ENCODE measurements at places on chromosomes 12 and 14.

DNA sequence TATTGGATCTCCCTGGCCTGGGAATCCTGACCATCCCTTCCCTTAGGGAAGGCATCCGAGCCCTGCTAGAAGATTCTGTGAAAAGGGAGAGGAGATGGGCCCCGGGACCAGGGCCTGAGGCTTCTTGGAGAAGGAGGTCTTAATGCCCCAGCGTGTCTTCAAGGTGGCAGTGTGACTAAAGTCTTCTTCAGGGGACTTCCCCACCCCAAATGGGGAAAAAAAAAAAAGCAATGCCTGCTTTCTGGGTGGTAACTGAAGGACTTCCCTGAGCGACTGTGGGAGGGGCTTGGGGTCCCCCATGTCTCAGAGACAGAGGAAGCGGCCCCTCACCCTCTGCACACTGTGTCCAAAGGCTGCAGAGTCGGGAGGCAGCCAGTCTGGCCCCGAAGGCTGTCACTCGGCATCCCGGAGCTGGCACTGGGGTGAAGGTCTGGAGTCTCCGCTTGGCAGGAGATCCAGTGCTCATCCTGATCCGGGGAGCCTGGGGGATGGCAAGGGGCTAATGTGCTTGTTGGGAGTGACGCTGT lies 7.8 kb upstream of the PGF start:
- no peak for DNase-seq

- no peak for DNase-seq
Observed at GRCh38 chr14:35576260-35576659, 42.3 kb downstream of the INSM2 start.

- DNase-seq, result no peak
Observed at GRCh38 chr14:44168566-44168965, 338.5 kb downstream of the FSCB start.

DNA sequence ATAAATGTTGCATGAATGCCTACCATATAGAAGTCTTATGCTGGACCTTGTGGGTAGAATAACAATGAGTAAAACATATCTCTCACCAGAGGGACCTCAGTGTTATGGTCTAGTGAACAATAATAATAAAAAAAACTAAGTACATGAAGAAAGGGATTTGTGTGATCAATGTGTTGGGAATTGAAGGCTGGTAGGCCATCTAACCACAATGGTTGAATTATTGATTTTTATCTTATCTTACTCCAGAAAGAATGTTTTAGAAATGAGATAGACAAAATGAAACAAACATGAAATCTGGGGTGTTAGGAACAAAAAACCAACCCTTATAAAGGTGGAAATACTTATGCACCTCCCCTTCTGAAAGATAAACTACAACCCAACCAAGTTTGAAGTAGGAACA lies 243.9 kb upstream of the LRIG3 start:
- DNase-seq, result no peak

- no peak for DNase-seq
Observed at GRCh38 chr12:104632724-104633201, 176.0 kb downstream of the CHST11 start.

GRCh38 chr14:77409131-77409533 lies 14.2 kb downstream of the NOXRED1 start:
- DNase-seq, result no peak

- DNase-seq, result no peak
Observed at GRCh38 chr12:66341126-66341525, 38.8 kb downstream of the HELB start.

- DNase-seq, result no peak
Observed at GRCh38 chr12:2681450-2682205, 113.1 kb upstream of the FKBP4 start.

DNA sequence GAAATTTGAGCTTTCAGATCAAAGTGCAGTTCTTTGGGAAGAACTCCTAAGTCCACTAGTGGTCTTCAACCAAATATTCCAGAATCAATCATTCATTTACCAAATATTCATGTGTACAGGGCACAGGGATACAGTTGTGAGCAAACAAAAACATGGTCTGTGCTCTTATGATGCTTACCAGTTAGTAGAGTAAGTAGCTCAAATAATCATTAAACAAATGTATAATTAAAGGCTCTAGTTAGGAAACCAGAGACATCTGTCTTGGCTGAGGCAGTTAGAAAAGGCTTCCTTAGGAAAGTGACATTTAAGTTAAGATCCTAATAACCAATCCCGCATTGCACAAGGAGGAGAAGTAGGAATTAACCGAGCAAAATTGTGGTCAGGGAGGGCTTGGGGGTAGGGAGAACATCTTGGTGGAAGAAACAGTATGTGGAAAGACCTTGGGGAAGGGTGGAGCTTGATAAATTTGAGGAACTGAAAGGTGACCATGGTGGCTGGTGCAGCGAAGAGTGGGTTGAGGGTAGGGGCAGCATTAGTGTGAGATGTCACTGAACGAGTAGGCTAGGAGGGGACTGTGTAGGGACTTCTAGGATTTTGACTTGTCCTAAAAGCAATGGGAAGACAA lies 40.0 kb downstream of the PEBP1 start:
- no peak for DNase-seq

GRCh38 chr12:4215229-4216186 lies 58.1 kb upstream of the CCND2 start:
- DNase-seq, result no peak

DNA sequence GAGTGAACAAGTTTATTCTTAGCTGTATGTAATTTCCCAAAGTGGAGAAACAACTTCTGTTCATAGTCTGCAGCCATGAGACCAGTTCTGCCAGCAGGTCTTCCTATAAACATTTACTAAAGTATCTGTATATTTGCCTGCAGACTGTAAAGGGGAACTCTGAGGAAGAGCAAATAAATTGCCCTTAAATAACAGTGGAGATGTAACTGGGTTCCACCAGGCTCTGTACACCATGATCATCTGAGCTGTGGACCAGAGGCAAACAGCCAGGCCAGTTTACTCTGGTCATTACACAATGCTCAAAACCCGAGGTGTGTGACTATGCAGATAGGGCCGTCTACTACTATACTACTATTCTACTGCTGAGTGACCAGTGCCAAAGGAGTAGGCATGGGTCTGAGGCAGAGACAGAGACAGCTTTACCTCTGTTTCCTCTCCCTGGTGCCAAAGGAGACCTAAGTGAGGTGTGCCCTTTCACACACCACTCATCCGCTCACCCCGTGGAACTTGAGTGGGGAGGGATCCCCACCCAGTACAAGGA lies 21.1 kb upstream of the CERS5 start:
- DNase-seq, result no peak

DNA sequence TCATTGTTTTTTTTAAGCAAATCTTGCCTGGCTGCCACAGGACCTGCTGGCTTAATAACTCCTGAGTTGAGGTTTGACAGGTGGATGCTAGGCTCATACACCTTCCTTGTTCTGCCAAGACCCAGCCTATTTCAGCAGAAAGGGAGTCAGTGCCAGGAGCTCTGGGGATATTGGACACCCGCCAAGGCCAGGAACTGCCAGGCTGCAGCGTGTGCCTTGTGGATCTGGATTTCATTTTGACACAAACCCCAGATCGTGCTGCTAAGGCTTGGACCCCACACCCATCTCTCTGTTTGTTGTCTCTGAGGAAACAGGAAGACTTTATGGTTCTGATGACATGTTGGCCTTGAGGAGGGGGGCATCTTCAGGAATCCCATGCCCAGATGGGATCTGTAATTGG lies 44.4 kb upstream of the PRIMA1 start:
- no peak for DNase-seq

- no peak for DNase-seq
Observed at GRCh38 chr12:3929875-3930615, 56.8 kb upstream of the PARP11 start.

DNA sequence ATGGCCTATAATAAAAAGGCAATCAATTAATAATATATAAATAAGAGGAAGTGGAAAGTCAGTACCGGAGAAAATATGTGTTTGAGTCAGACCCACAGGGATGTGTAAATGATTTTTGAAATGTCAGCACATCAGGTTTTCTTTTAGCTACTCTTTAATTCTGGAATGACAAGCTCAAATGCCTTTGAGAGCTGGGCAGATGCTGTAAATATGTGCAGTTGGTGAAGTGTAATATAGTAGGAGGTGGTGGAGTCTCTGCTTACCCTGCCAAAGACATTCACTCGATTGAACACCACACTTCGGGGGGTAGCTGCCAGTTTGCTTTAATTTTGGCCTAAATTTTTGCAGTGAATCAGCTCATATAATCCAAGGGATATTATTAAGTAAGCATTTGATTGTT lies 93.0 kb downstream of the PLEKHA5 start:
- DNase-seq, result no peak

- no peak for DNase-seq
Observed at GRCh38 chr12:19833775-19834501, 394.6 kb downstream of the AEBP2 start.

GRCh38 chr12:56205445-56205844 lies 16.2 kb upstream of the SMARCC2 start:
- no peak for DNase-seq

DNA sequence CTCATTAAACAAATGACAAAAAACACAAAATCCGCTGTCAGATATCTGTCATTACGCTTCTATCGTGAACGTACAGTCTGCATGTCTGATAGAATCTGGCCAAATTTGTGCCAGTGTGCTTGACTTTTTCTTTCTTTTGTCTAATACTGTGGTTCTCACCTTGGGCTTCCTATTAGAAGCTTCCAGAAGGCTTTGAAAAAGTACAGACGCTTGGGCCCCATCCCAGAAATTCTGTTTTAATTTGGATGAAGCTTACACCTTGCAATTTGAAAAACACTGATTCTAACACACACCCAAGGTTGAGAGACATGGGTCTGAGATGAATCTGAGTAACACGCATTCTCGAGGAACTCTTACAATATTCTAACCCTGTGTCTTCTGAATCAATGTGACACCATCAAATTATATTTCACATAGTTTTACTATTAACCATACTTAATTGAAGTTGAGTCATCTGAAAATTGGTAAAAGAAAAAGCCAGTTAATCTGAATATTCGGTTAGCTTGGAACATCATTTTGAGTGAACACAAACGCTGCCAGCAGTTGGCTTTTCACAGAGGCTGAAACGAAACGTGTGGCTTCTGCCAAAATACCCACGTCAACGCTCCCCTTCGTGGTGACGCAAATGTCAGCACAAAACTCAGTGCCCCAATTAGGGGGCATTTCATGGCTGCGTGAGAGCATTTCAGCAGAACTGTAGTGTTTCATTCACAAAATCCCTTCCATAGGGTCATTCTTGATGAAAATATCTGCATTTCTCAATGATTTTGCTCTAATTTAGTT lies 420.5 kb downstream of the TMEM132D start:
- DNase-seq, result no peak

GRCh38 chr14:65195042-65195719 lies 92.9 kb upstream of the MAX start:
- DNase-seq, result no peak

DNA sequence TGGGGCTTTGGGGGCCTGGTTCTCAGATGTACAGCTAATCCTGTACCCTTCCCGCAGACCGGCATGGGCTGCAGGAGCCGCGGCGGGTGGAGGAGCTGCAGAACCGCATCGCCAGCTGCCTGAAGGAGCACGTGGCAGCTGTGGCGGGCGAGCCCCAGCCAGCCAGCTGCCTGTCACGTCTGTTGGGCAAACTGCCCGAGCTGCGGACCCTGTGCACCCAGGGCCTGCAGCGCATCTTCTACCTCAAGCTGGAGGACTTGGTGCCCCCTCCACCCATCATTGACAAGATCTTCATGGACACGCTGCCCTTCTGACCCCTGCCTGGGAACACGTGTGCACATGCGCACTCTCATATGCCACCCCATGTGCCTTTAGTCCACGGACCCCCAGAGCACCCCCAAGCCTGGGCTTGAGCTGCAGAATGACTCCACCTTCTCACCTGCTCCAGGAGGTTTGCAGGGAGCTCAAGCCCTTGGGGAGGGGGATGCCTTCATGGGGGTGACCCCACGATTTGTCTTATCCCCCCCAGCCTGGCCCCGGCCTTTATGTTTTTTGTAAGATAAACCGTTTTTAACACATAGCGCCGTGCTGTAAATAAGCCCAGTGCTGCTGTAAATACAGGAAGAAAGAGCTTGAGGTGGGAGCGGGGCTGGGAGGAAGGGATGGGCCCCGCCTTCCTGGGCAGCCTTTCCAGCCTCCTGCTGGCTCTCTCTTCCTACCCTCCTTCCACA lies 7.6 kb downstream of the NR4A1 start:
- DNase-seq, result no peak

DNA sequence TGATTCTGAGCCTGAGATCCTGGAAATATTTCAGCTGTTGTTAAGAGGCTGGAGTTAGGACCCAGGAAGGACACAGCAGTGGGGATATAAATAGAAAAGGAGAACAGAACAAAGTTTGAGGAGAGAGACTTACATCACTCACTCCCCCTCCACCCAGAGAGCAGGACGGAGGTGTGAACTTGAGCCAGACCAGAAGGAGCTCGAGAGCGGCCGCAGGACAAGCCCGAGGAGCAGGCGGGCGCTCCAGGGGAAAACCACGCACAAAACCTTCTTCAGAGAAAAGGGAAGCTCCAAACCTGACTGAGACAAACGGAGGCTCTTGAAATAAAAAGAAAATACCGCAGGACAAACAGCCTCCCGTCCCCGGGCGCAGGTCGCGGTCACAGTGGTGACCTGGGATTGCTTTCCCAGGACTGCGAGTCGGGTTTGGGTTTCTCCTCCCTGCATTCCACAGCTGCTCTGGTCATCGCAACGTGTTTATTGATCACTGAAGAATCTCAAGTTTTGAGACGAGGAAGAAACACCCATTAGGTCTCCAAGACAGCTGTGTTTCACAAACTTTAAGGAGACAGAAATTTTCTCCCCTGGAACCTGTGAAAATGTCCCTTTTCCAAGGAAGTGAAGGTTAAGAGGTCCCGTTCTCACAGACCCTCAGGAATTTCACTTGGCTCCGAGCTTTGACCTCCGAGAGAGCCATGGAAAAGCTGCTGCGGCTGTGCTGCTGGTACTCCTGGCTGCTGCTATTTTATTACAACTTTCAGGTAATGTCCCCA lies at the start of gene ADGRD1:
Gene ADGRD1, plus strand, starts transcription at position 137 of the 773 bp plus-strand sequence. Its CDS starts 559 bp downstream, at position 696.
- no peak for DNase-seq

DNA sequence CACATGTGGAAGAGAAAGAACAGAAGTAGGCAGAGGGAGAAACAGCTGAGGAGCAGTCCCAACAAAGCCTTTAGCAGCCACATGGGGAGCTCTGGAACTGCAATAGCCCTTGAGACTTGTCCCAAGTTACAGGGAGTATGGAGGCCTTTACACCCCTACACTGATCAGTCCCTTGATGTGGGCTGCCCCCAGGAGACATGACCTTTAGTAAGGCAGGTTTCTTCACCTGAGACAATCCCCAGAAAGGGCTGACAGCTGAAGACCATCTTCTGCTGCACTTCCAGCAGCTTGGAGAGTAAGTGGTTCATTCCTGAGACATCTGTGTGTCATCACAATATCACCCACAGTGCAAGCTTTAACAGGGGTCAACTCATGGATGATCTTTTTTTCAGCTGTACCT lies 8.6 kb upstream of the SNAPC1 start:
- no peak for DNase-seq

All from stimulated activated CD4-positive, alpha-beta T cell treated with anti-CD3 and anti-CD28 coated beads, Interleukin-1b, Interleukin-23, amount 100 ng/mL, for 1 hour (primary cell).